ENCODE measurements at places on chromosomes 7 and 10.

DNA sequence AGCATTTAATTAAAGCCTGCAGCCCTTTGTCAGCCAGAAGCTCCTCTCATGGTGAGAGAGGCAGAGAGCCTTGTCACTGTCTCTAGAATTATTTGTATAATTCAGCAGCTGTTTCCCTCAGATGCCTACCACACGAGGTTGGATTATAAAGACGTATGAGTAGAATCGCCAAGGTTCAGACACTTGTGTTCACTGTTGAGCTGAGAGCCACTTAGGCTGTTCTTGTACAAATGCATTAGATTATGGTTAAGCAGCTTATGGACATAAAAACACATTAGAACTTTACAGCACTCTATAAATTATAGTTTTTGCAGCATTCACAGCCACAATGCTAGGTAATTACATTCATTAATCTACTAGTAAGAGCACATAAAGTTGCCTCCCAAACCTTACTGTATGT is 282.6 kb downstream of the AUTS2 start:
- DNase-seq, result no peak

DNA sequence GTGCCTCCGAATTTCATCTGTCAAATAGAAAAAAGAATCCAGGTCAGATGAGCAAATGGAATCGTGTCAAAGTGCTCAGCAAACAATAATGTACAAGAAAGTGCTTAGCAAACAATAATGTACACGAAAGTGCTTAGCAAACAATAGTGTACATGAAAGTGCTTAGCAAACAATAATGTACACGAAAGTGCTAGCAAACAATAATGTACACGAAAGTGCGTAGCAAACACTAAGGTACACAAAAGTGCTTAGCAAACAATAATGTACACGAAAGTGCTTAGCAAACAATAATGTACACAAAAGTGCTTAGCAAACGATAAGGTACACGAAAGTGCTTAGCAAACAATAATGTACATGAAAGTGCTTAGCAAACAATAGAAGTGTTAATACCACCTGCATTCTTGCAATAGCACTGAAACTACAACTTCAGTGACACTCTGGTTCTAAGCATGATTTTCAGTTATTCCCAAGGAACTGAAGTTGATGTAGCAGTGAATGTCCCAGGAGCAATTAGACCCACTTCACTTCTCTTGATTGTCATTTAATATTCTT is 33.4 kb upstream of the MYL10 start:
- DNase-seq, result no peak

- no peak for DNase-seq
Measured at GRCh38 chr7:106048706-106049020, 63.4 kb downstream of the SYPL1 start.

DNA sequence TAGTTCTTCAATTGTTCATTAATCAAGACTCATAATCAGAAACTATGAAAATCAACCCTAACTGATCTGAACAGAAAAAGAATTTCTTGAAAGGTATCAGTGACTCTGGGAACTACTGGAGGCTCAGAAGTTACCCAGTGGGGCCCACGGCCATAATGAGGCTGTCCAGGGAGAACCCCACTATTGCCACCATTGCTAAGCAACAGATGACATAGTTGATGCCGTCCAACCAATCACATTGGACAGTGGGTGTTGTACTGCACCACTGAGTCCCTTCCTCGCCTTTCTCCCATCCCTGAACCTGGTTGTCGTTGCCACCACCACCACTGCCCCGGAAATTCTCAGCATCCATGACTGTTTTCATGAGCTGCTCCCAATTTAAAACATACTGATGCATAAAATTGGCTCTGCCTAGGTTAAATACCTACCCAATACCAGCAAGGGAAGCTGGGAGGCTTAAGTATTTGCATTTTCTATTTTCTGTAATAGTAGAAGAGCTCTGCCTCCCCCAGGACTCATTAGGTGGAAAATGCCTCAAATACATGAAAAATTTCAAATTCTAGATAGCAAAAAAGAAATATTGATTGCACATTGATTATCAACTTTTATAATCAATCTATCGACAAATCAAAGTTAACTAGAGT is 26.7 kb upstream of the USP6NL start:
- DNase-seq, result no peak

DNA sequence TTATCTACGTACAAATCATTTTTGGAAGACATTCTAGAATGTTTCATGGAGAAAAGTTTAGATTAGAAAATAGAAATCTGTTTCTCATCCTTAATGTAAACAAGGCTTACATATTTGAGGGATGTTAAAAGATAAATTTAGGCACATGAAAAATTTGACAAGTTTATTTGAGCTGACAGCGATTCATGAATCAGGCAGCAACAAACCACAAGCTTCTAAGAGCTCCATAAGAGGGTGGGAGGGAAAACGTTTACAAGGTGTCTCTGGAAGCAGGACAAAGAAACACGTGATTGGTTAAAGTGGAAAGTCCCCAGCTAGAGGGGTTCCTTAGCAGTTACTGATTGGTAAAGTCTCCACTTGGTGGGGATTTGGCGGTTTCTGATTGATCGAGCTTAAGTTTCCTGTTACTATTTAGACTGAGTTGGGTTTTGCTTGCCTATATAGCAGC is 228.9 kb upstream of the PITRM1 start:
- DNase-seq, result no peak

DNA sequence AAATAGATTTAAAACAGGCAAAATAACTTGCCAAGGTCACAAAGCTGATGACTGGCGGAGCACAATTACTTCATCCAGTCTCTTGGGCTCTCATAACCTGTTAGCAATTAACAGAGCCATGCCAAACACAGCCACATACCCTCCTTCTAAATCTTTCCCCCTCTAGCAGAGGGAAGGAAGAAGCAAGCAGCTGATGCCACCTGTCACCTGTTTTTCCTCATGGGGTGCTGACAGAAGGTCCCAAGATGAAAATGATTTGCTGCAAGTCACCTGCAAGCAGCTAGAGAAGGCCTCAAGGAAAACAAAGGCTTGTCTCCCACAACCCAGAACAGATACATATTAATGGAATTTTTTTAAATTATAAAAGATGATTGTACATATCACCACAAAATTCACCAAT is 117.8 kb downstream of the GFRA1 start:
- no peak for DNase-seq

DNA sequence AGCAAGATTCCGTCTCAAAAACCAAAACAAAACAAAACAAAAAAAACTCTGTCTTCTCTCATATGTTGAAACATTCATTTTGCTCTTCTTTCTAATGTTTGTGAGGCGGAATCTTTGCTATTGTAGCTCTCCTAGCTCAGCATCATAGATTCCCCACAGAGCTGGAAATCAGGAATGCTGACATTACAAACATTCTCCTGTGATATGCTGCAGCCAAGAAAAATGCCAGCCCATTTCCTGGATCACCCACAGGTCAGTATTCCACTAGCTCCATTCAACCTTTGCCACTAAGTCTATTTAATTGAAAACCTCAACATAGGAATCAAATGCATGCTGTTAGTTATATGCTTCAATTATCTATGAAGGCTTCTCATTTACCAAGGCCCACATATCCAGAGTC is 186.3 kb downstream of the IPMK start:
- no peak for DNase-seq

DNA sequence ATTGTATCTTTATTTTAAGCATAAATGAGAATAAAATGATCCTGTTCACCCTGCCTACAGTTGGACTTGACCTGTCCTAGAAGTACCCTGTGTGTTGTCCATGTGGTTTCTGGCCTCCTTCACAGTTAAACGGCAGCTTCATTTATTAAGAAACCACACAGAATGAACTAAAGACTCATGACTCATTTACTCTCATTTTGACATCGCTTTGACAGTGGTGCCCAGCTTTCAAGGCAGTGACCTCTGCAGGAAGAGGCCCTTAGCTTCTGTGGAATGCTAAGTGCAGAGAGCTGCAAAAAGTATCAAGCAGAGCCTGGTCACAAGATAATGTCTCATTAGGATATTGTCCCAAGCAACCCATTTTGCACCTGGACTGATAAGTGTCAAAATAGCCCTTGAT is 93.4 kb downstream of the AVL9 start:
- DNase-seq, result no peak

- no peak for DNase-seq
Measured at GRCh38 chr7:66255534-66256100, 50.5 kb downstream of the TPST1 start.

DNA sequence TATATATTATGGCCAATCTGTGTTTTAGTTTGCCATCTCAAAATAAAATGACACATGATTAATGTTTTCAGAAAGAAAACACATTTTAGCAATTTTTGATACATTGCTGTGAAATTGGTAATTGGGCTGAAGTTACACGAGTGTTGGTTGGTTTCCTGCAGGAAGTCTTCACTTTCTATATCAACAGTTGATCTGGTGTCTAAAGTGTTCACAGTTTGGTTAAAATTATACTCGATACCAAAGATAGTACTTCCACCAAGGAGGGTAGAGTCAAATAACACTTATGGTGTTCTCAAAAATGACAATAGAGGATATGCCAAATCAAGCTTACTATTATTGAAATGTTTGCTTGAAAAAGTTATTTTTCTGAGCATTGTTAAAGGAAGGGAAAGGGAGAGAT is 120.3 kb upstream of the GLCCI1 start:
- no peak for DNase-seq

DNA sequence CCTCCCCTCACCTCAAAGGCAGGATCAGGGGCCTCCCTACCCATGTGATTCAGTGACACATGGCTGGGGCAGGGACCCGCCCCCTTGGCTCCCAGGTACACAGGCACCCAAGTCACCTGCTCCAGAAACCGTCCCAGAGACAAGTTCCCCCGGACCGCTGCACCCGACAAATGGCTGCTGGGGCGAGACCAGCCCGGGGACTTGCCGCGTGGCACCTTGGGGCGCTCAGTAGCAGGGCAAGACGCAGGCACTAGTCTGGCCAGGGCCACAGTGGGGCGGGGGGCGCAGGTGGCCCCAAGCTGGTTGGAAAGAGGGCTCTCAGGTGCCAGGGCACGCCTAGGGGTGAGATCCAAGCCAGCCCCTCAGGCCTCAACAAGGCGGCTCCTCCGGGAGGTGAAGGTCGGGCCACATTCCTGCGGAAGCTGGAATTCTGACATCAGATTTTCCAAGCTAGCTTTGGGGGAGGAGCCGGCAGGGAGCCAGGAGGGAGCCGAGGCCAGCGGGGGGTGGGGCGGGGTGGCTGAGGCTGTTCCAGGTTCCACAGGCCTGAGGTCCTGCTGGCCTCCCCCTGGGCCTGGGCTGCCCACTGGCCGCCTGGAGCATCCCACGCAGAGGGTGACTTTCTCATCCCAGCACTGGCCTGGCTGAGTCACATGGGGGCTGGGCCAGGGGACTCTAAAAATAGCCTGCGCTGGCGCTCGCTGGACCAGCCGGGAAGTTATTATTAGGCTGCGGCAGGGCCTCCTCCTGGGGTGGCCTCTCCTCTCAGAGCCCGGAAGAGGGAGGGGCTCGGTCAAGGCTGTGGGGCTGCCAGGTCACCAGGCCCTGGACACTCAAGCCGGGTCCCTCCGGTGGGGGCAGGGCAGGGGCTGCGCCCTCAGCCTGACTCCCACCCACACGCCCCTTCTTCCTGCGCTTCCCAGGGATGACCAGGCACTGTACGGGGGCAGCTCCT is 20.5 kb upstream of the INPP5A start:
- DNase-seq, result no peak

DNA sequence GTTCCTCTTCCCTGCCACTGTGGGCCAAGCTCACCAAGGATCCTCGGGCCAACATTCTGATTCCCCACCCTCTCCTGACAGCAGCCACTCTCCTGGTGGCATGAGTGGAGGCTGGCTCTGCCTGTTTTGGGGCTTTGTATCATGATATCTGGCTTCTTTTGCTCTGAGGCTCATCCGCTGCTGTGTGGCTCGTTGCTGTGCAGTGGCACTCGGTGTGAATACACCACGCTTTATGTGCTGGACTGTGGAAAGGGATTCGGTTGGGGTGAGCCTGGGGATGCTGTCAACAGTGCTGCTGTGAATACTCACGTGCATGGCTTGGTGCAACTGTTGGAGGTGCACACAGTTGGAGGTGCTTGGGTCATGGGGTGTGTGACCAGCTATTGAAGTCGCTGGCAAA is 208.5 kb downstream of the COBL start:
- no peak for DNase-seq

DNA sequence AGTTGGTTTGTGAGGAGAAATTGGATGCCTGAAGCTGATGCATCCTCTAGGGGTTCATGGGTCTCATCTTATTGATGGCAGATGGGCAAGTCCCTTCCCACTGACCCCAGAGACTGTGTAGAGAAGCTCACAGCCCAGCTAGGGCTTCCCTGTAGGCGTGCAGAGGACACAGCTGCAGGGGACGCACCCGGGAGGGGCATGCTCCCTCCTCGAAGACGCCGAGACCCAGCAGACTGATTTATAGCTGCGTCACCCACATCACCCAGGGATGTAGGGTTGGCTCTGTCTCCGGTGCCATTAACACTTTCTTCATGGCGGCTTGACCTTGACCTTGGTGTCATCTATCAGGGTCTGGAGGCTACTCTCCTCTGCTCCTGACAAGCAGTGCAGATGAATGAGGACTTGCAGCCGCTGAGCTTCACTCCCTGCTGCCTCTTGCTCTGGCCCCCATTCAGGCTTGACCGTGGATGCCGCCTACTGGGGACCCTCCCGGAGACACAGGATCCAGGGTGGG is 549.7 kb downstream of the TCERG1L start:
- DNase-seq, result no peak

GRCh38 chr10:5951167-5951711 is 26.1 kb downstream of the IL15RA start:
- no peak for DNase-seq

DNA sequence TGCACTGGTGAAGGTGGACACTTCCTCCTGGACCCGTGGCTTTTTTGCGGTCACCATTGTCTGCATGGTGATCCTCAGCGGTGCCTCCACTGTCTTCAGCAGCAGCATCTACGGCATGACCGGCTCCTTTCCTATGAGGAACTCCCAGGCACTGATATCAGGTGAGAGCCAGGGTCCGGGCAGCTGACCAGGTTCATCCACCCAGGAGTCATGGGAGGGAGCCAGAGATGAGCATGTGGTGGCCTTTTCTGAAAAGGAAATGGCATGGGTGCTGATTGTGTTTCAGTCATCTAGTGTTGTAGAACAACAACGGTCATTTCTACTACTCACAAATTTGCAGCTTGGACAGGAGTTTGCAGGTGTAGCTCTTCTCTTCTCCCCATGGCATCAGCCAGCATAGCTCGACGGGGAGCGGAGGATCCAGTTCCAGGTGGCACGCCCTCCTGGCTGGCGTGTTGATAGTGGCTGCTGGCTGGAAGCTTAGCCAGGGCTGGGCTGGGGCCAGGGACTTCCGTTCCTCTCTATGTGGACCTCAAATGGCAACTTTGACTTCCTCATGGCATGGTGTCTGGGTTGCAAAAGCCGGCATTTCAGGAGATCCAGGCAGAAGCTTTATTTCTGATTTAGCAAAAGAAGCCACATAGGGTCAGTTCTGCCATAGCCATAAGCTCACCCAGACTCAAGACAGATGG is 32.7 kb downstream of the SLC29A3 start:
- DNase-seq, result no peak

All from effector CD4-positive, alpha-beta T cell (primary cell).